ENCODE measurements at places on chromosomes 11 and 22.

DNA sequence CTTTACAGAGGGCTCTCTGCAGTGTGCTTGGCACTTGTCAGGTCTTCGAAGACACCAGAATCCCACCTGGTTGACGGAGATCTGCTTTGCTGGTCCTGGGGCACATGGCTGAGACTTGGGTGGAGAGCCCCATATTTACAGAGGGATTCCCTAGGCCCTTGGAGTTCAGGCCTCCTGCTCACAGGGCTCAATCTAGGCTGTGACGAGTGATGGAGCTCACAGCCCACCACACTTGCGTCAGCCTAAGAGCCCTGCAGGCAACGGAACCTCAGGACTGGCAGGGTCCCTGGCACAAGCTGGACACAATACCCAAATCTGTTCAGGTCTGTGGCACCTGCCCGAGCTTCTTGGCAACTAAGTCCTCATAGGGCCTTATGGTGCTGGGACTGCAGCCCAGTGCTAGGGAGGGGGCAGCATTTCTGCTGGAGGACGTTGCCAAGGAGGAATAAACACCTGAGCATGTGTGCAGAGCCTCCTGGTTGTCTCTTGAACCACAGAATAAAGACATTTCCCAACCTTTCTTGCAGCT is 59.1 kb downstream of the KCNC1 start:
- no peak for DNase-seq

- DNase-seq: no peak
These were observed 82.9 kb upstream of the UBASH3B start for GRCh38 chr11:122572592-122572991.

GRCh38 chr11:10192036-10192435 is 102.0 kb downstream of the SBF2 start:
- no peak for DNase-seq

- no peak for DNase-seq
These were observed 64.6 kb downstream of the ARHGEF12 start for GRCh38 chr11:120400564-120401364.

- no peak for DNase-seq
These were observed 18.1 kb downstream of the SSH3 start for GRCh38 chr11:67321313-67321871.

DNA sequence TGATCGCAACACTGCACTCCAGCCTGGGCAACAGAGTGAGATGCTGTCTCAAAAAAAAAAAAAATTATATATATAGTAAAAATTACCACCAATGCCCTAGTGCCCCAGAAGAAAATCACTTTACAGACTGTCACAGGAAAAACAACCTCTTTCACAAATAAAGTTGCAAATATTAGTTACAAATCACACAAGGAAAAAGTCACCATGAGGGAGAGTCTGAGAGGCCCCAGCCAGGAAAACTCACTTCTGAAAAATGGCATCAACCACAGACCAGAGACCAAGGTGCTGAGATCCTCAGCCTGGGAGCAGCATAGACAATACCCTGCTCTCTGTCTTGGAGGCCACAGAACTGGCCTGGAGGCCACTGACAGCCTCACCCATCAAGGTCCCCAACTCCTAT is 20.4 kb downstream of the GGT5 start:
- DNase-seq: no peak

All from stimulated activated CD4-positive, alpha-beta T cell treated with anti-CD3 and anti-CD28 coated beads, Interleukin-4, amount 100 ng/mL, for 4 hours (primary cell).